ENCODE measurements at places on chromosomes 4 and X.
A peak's percentile ranks its signal among the peaks of the same experiment; 100 is the strongest.

DNA sequence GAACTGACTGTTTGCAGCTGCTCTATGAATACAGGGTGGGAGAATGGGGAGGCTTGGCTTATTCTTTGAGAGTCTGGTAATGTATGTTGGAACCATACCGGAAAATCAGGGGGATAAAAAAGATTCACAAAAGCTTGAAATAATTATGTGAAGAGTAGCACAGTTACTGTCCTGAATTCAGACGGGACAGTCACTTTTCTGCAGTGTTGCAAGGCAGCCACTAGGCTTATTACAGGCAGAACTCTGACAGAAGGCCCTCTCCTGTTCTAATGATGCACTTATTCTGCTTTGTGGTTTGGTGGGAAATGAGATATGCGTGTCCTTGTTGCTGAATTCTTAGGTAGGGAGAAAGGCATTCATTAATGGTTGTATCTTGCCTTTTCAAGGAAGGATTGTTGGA, 37.2 kb downstream of the GUCY1B1 start:
- peak; percentile 22 for DNase-seq

- no peak for DNase-seq
Observed at GRCh38 chr4:15400981-15401671, 26.7 kb upstream of the C1QTNF7 start.

DNA sequence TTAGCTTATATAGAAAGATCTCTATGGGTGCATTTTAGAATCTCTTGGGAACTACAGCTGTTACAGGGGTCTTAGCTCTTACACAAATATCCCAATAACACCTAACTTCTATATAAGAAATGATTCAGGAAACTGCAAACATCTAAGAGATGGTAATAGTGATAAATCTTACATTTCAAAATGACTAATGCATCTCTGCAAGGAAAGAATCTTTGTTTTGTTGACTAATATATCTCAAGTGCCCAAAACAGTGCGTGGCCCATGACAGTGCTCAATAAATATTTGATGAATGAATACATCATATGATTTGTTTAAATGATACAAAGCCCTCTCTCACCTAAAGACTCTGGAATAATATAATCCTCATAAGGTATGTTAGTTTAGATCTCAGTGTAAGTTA, 47.5 kb downstream of the CENPE start:
- no peak for DNase-seq

DNA sequence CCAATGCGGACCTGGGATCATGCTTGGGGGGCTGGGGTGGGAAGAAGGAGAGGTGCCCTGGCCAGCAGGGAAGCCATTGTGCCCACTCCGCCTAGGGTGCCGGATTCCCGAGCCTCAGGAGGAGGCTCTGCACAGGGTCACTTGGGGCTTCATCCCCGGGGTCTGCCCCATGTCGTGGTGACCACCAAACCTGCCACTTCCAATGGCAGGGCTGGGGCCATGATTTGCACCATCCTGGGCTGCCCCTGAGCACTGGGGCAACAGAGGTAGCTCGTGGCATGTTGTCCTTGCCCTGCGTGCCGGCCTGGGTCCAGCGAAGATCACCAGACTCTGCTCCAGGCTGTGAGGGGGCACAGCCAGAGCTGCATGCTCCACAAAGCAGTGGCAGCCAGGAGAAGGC, 71.4 kb upstream of the DCAF12L2 start:
- no peak for DNase-seq

GRCh38 chrX:13888284-13888683, 71.4 kb upstream of the GPM6B start:
- DNase-seq = no peak

DNA sequence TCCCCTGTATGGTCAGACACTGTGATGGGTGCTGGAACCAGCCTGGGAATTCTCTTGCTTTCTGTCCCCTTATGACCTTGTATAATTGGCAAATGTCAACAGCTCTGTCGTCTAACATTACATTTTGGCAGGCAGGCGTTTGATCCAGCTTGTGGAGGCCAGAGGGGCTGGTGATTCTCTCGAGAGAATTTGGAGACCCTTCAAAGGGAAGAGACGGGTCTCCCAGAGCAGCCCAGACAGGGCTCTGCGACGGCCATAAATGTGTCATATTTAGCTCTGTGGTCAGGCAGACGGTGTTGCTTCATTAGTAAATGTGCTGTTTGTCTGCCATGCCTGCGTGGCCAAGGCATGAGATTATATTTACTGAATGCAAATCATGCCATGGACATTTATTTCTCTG, 68.7 kb downstream of the SORCS2 start:
- no peak for DNase-seq

GRCh38 chr4:52836678-52837077, 25.4 kb upstream of the RASL11B start:
- no peak for DNase-seq

- DNase-seq = no peak
Observed at GRCh38 chr4:71266090-71266794, 72.6 kb upstream of the SLC4A4 start.

GRCh38 chrX:124203311-124203710, 129.1 kb upstream of the TEX13D start:
- DNase-seq = no peak

All from hematopoietic multipotent progenitor cell treated with erythropoietin and hydrocortisone succinate and interleukin-3 and kit ligand, for 8 days (in vitro differentiated cells).